ENCODE measurements at places on chromosomes 2 and 18.

DNA sequence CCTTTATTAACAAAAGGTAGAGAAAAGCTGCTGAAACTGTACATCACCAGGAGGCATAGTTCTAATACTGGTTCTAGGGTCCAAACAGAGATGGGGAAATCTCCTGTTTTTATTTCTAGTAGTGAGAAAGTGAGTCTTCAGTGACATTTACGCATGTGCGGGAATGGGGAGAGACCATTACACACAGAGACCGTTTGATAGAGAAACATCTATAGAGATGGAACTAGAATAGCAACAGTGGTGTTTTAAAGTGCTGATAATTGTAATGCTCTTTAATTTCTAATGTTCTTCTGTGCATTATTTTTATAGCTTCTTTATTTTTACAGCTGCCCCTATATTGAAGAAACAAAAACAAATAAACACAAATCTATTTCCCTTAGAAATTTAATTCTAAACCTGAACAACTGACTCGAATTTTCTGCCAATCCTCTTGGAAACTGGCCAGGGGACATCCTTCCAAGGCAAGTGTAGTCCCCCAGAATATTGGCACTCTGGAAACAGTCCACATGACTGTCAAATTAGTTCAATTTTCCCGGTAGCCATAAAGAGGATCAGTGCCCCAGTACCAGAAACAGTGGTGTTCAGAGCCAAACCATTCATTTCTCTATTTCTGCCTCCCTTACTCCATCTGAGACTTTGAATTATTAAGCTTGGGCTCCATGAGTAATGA lies 260.9 kb downstream of the ICOS start:
- no peak for DNase-seq

GRCh38 chr2:9106338-9107167 lies 100.1 kb upstream of the ASAP2 start:
- no peak for DNase-seq

DNA sequence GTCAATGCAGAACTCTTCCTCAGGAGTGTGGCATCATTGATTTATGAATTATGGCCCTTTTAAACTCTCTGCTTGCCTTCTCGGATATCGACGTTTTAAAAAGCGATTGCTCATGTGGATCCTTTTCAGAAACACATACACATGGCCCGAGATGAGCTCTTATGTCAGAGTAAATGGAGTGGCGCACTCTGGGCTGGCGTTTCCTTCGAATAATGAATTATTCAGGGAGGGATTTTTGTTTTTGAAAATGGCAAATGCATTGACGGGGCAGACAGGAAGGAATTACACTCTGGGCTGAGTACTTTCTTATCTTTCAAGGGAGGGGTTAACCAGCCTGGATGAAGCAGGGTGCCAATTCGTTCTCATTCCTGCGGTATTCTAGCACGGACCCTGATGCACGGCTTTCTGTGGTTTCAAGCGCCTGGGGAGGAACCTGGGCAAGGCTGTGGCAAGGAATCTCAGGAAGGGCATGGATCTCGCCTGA lies 142.7 kb downstream of the PRKCE start:
- DNase-seq = no peak

DNA sequence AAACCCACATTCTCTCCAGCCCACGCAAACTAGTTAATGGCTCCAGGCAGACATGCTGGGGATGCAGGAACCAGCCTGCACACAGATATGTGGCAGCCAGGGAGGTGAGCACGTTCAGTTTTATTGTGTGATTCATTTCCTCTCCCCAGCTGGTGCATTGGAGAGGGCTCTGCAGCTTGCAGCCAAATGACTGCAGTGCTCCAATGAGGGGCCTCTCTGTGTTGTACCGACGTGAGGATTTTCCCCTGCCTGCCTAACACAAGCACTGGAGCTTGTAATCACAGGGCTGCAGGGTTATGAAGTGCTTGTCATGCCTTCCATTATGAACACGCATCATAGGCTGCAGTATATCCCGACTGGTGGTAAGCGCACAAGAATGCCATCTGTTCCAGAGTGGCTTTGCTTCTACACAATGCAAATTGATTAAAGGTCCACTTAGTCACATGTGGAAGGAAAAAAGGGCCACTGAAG lies 92.3 kb upstream of the THUMPD2 start:
- DNase-seq = peak; percentile 7

DNA sequence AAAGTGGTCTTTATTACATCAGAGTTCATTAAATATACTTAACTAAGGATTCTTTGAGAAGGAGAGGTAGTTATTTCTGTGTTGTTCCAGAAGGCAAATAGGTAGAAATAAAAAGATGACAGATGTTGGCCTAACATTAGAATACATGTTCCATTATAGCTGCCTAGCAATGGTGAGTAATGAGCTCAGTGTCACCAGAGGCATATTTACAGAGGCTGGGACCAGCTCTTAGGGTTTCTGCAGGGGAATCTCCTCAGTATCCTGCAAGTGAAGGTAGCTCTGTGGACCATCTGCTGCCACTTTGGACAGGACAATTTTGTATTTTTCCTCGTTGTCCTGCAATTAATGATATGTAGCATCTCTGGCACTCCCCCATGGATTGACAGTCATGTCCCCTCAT lies 416.0 kb downstream of the THSD7B start:
- DNase-seq = no peak

- DNase-seq = no peak
These were observed 1115.9 kb upstream of the ZEB2 start for GRCh38 chr2:145635706-145636427.

DNA sequence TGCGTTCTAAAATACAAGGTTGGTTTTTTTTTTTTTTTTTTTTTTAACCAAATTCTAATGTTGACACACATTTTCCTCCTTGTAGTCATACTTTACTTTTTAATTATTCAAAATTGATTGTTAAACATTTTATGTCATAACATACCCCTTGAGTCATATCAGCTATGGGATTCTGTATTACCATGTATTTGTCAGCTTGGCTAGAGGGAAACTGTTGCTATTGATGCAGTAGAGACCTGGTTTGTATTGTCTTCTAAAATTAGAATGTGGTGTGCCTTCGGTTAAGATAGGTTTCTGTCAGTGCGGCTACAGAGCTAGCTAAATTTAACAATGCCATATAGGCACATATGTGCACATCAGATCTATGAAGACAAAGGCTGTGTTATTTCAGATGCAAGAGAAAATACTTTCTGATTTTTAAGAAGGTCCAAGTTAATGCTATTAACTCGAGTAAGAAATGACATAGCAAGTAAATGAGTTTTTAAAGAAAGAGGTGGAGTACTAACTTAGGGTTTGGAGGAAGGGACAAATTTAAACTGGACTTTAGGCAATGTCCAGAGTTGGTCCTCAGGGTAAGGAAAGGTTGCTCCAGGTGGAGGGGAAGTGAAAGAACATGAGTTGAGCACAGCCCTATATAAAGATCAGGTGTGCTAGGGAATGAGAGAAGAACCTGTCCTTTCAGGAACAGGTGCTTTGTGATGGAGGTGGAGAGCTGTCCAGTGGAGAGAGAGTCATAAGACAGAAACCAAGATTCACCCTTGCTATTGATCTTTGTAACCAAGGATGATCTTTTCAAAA lies 152.3 kb downstream of the PRPF40A start:
- no peak for DNase-seq

DNA sequence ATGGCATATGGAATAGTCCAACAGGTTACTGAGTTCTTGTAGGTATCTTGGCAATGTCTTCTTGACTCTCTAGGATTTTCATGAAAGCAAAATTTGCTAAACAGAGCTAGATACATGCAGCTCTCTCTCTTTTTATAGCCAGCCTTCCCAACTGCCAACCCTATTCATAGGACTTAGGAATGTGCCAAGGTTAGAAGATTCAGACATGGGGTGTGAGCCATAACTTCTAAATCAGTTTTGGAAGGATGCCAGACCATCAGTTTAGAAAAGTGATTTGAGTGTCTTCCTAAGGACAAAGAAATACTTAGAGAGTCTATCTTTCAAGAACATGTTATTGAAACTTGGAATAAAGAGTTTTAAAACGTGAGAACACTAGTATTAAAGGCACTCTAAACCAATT lies 619.5 kb upstream of the FANCL start:
- DNase-seq = no peak
